ENCODE measurements at places on chromosomes 2 and 18.
A peak's percentile ranks its signal among the peaks of the same experiment; 100 is the strongest.

DNA sequence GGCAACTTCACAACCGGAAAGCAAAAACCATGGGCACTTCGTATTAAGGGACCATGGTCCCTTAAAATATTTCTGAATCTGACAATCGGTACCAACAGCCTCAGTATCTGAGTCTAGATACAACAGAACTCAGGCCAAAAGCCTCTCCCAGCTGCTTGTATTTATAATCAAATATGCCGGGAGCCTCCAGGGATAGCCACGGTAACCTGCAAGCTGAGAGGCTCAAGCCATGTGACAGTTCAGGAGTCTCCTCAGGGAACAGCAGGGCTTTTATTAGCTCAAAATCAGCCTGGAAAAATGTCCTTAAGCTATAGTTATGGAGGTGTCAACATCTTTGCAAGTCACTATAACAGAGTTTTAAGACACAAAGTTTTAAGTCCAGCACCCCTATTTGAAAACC is 352.8 kb upstream of the GYPC start:
- H3K4me1 ChIP-seq, result no peaks in the 10 kb centered on the region
- no peak overlapping the region for H3K27ac ChIP-seq

- DNase-seq, result no peak
- H3K36me3 ChIP-seq, result no peaks in the 10 kb centered on the region
- H3K4me1 ChIP-seq, result no peaks in the 10 kb centered on the region
- no peak overlapping the region for H3K27ac ChIP-seq
- H3K27me3 ChIP-seq, result no peaks in the 10 kb centered on the region
Measured at GRCh38 chr2:118348380-118349034, 260.2 kb downstream of the INSIG2 start.

DNA sequence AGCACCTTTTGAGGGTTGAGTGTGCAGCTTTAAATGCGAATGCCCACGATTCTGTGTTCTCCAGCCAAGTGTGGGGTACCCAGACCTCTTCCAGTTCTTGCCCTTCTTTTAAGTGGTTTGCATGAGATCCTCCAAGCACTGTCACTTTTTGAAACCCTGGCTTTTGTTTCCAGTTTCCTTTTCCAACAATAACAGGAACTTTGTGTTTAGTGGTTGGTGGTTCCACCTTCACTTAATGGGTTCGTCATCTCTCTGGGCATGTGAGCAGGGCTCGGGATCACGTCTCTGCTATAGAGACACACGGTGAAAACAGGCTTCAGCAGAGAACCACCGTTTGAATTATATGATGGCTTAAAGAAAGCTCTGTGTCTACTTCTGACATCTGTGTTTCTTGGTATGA is 197.6 kb downstream of the LDLRAD4 start:
- H3K27me3 ChIP-seq, result peaks cover 13% of the 10 kb centered on the region
- H3K4me1 ChIP-seq, result no peaks in the 10 kb centered on the region
- no peak for DNase-seq
- H3K36me3 ChIP-seq, result no peaks in the 10 kb centered on the region

GRCh38 chr2:217652761-217653639 is 349.8 kb downstream of the TNS1 start:
- no peak overlapping the region for H3K27ac ChIP-seq
- peak; percentile 37 for DNase-seq

GRCh38 chr2:235005603-235006259 is 53.9 kb downstream of the SH3BP4 start:
- H3K4me1 ChIP-seq, result peaks cover 56% of the 10 kb centered on the region
- peaks cover 12% of the 10 kb centered on the region for H3K36me3 ChIP-seq
- H3K27me3 ChIP-seq, result no peaks in the 10 kb centered on the region
- H3K4me3 ChIP-seq, result no peak overlapping the region

GRCh38 chr2:31163011-31163539 is 24.8 kb upstream of the GALNT14 start:
- H3K27ac ChIP-seq, result no peak overlapping the region
- DNase-seq, result no peak
- no peaks in the 10 kb centered on the region for H3K4me1 ChIP-seq

DNA sequence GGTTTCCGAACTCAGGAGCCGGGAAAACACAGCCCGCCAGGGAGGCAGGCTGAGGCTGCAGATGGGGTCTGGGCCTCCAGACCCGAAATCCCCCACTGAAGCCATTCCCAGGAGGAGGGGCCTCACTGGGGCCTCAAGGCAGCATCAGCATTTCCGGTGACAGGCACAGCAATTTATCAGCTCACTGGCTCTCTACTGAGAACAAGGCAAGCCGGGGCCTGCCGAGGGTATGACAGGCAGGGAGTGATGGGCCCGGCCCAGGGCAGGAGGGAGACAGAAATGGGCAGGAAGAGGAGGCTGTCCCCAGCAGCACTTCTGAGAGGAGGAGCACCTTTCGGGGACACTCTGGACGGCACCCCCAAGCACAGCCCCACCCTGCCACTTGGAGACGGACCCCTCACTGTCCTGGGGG is 12.5 kb downstream of the SDC1 start:
- no peak for DNase-seq
- no peak overlapping the region for H3K27ac ChIP-seq
- H3K4me1 ChIP-seq, result peaks cover 26% of the 10 kb centered on the region
- H3K4me3 ChIP-seq, result no peak overlapping the region
- H3K36me3 ChIP-seq, result peaks cover 9% of the 10 kb centered on the region
- no peaks in the 10 kb centered on the region for H3K27me3 ChIP-seq

DNA sequence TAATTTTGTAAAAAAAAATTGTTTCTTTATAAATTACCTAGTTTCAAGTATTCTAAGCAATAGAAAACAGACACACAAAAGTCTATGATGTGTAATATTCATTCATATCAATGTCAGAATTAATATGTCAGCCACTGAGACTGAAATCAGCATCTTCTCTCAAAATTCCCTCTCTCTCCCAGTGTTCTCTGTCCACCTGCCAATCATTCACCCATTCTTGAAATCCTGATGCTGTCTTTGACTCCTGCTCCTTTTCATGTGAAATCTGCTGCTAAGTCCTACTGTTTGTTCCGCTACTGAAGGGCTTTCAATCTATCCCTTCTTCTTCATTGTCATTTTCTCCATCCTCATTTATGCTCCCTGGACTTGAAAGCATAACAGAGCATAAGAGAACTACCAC is 257.9 kb downstream of the SATB2 start:
- H3K4me3 ChIP-seq, result no peak overlapping the region
- no peaks in the 10 kb centered on the region for H3K4me1 ChIP-seq
- DNase-seq, result no peak
- H3K36me3 ChIP-seq, result no peaks in the 10 kb centered on the region

DNA sequence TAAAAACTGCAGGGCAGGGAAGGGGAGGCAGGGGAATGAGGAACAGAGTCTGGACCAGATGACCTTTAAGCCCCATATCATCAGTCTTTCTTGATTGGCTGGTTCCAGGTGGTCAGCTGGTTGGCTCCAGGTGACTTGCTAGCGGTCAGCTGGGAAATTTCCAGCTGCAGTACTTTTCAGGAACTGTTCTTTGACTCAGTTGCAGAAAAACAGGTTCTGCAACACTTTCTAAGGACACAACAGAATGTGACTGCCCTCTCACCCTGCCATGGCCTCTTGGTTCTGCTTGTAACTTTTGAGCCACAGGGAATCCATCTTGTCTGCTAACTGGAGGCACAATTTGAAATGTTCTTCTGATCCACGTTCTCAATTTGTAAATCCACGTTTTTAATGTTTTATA is 278.3 kb upstream of the LRATD1 start:
- no peak for DNase-seq
- no peaks in the 10 kb centered on the region for H3K27me3 ChIP-seq
- no peaks in the 10 kb centered on the region for H3K36me3 ChIP-seq
- no peak overlapping the region for H3K27ac ChIP-seq

DNA sequence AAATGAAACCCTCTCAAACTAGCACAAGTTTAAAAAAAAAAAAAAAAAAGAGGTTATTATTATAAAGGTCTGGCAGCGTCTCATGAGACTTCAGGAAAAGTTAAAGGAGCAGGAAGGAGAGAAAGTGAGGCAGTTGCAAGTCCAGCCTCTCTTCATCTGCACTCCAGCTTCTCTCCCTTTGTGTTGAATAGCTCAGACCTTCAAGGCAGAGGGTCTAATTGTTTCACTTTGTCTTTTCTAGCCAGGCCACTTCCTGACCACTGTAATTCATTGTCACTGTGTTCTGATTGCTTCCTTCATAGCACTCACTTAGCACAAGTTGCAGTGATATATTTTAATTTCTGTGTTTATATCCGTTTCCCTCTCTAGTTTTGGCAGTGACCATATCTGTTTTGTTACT is 99.9 kb downstream of the SPATS2L start:
- H3K4me1 ChIP-seq, result peaks cover 94% of the 10 kb centered on the region
- no peaks in the 10 kb centered on the region for H3K27me3 ChIP-seq
- H3K4me3 ChIP-seq, result peak overlapping the region; percentile 61
- H3K36me3 ChIP-seq, result peaks cover 54% of the 10 kb centered on the region
- DNase-seq, result no peak

GRCh38 chr2:136207665-136208064 is 89.7 kb upstream of the CXCR4 start:
- no peak overlapping the region for H3K4me3 ChIP-seq
- H3K4me1 ChIP-seq, result peaks cover 21% of the 10 kb centered on the region
- no peak for DNase-seq
- no peaks in the 10 kb centered on the region for H3K27me3 ChIP-seq
- H3K27ac ChIP-seq, result no peak overlapping the region
- H3K36me3 ChIP-seq, result peaks cover 6% of the 10 kb centered on the region

DNA sequence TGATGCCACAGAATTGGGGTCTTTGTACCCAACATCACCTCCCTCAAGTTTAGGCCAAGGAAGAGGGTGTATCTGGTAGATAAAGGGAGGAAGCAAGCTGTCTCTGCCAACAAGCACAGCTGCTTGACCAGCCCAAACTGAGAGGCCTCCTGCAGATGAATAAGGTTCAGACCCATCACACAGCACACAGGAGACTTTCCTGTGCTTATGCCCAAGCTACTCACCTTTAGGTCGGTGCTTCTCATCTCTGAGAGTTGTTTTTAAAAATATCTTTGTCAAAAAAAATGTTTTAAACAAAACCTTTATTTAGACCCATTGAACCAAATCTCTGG is 24.7 kb upstream of the SP3 start:
- no peak overlapping the region for H3K4me3 ChIP-seq
- peaks cover 10% of the 10 kb centered on the region for H3K27me3 ChIP-seq
- no peaks in the 10 kb centered on the region for H3K36me3 ChIP-seq

DNA sequence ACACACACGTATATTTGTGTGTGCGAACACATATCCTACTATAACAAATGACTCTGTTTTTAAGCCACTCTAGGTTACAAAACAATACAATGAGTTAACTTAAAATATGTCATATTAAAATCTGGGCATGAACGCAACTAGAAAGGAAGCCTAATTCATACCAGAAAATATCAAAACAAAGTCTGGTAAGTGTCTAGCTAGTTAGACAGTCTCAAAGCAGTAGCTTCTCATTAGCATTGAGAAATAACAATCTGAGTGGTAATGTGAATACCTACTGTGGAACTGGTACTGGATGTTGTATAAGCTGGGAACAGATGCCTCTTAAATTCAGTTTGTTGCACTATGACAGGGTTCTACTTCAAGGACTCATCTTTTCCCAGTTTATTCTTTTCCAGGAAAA is 32.5 kb upstream of the WIPF1 start:
- no peak for DNase-seq
- H3K4me3 ChIP-seq, result no peak overlapping the region
- no peaks in the 10 kb centered on the region for H3K4me1 ChIP-seq
- H3K27ac ChIP-seq, result no peak overlapping the region
- peaks cover 17% of the 10 kb centered on the region for H3K27me3 ChIP-seq

- H3K27ac ChIP-seq, result no peak overlapping the region
- H3K27me3 ChIP-seq, result no peaks in the 10 kb centered on the region
- DNase-seq, result no peak
- H3K36me3 ChIP-seq, result no peaks in the 10 kb centered on the region
Measured at GRCh38 chr2:47127862-47128543, 27.1 kb downstream of the STPG4 start.

- H3K4me1 ChIP-seq, result no peaks in the 10 kb centered on the region
- no peak overlapping the region for H3K27ac ChIP-seq
- no peaks in the 10 kb centered on the region for H3K27me3 ChIP-seq
- no peak overlapping the region for H3K4me3 ChIP-seq
- DNase-seq, result no peak
- no peaks in the 10 kb centered on the region for H3K36me3 ChIP-seq
Measured at GRCh38 chr18:43932140-43932539, 654.9 kb upstream of the SYT4 start.

DNA sequence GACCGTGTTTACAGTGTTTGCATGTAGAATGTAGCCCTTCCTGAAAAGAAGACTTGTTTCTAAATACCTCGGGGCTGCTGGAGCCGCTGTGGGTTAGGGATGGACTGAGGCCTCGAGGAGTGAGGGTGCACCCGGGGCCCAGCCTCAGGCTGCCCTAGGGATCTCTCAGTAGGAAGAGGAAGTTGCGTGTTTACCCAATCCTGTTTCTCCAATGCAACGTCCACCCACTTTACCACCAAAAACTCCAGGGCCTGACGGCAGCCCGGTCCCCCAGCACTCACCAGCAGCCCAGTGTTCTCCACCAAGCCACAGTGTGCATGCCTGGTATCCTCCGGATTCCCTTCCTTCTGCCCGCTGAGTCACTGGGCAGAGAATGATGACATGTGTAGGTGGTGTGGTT is 255.8 kb downstream of the GLI2 start:
- no peaks in the 10 kb centered on the region for H3K4me1 ChIP-seq
- no peak for DNase-seq
- no peak overlapping the region for H3K4me3 ChIP-seq
- no peak overlapping the region for H3K27ac ChIP-seq

GRCh38 chr2:190069936-190070696 is 7.6 kb upstream of the MSTN start:
- peak; percentile 45 for DNase-seq
- no peak overlapping the region for H3K27ac ChIP-seq
- no peak overlapping the region for H3K4me3 ChIP-seq
- no peaks in the 10 kb centered on the region for H3K4me1 ChIP-seq

DNA sequence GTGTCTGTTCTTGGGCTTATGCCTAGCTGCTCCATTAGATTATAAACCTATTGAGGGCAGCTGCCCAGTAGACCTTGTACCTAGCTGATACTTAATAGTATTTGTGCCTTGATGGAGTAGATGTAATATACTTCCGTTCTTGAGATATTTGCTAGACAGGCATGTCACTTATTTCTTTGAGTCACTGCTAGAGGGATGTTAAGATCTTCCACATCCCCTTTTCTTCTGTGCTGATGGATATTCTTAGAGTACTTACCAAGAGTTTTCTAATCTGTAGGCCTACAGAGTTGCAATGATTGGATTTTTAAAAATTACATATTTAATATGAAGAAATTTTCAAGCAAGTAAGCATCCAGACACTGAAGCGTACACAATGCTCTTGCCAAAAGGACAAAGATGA is 226.7 kb downstream of the TPGS2 start:
- H3K27me3 ChIP-seq, result no peaks in the 10 kb centered on the region
- H3K27ac ChIP-seq, result no peak overlapping the region
- DNase-seq, result no peak

- DNase-seq, result no peak
- H3K4me3 ChIP-seq, result no peak overlapping the region
- no peaks in the 10 kb centered on the region for H3K4me1 ChIP-seq
- no peak overlapping the region for H3K27ac ChIP-seq
- H3K36me3 ChIP-seq, result no peaks in the 10 kb centered on the region
Measured at GRCh38 chr2:144496092-144496976, 23.6 kb downstream of the ZEB2 start.

All from Calu3 (cell line).